HTR-8/SVneo (cell line): ENCODE measurements at places on chromosomes 6 and 20.

- DNase-seq = no peak
Measured at GRCh38 chr6:166031275-166031674, 136.4 kb downstream of the TBXT start.

DNA sequence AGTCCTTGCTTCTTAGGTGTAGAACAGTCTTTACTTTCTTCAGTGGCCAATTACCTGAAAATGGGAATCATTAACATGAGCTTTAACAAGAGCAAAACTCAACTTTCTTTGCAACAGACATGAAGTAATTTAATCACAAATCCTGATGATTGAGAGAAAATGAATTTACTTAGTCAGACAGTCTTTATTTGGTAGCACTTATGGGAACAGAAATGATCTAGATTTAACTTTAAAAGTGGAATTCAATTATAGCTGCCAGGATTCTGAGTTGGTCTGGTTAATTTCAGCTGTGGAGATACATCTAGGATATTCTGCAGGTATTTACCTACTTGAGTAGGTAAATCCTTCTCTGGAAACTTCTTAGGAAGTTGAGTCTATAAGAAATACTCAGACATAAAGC, 444.3 kb upstream of the PLCB4 start:
- DNase-seq = no peak

- no peak for DNase-seq
Measured at GRCh38 chr6:89970072-89970471, 75.8 kb downstream of the GJA10 start.

GRCh38 chr6:109527989-109528388, 45.0 kb upstream of the ZBTB24 start:
- DNase-seq = peak; percentile 15

DNA sequence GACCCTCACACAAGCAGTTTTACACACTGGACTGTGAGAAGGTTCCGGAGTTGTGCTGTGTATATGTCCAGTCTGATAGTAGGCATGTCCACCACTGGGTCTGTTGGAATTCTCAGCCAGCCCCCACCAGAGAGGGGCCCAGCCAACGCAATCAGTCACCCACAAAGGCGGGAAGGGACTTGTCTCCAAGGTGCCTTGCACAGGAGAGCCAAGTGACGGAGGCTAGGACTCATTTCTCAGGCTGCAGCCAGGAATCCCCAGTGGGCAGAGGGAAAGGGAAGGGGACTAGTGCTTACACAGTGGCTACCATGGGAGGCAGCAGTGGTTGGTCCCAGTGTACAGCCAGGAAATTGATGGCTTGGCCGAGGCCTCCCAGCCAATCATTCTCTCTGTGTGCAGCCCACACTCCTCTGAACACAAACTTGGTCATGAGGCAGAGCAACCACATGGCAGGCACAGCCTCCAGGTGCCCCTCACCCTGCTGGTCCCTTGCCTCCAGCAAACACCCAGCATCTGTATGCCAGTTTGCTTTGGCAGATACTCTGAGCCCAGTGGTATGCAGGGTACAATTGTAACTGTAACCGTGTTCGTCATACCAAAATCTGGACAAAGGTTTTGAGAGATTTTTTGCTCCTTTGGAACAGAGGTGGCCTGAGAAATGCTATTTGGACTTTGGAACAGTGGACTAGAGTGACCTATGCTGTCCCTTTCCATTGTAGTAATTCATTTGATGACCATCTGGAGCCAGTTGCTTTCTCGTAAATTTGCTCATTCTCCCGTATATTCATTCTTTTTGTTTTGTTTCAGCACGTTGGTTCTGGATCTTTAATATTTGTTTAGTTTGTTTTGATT, 72.9 kb upstream of the MYL9 start:
- DNase-seq = no peak

DNA sequence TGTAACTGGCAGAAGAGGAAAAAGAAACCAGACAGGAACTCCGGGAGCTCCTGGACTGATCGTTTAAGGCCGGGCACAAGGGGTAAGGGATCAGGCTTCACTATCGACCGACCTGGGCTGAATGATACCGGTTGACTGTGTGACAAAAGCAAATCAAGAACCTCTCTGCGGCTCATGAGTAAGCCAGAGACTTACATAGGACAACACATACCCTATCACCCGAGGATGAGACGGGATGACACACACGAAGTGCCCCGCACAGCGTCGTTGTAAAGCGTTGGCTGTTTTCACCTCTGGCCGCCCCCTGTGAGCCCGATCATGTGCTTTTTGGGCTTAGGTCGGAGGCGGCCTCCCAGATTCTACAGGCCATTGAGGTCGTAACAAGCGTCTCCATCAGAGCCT, 695 bp upstream of the TGIF2 start:
- DNase-seq = no peak

DNA sequence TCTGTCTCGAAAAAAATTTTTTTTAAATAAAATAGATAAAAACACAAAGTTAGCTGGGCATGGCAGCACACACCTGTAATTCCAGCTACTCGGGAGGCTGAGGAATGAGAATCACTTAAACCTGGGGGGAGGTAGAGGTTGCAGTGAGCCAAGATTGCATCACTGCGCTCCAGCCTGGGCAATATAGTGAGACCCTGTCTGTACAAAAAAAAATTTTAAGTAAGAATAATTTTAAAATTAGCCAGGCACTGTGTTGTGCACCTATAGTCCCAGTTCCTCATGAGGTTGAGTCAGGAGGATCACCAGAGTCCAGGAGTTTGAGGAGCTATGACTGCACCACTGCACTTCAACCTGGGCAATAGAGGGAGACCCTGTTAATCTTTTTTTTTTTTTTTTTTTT, 149.2 kb upstream of the SHLD1 start:
- no peak for DNase-seq

DNA sequence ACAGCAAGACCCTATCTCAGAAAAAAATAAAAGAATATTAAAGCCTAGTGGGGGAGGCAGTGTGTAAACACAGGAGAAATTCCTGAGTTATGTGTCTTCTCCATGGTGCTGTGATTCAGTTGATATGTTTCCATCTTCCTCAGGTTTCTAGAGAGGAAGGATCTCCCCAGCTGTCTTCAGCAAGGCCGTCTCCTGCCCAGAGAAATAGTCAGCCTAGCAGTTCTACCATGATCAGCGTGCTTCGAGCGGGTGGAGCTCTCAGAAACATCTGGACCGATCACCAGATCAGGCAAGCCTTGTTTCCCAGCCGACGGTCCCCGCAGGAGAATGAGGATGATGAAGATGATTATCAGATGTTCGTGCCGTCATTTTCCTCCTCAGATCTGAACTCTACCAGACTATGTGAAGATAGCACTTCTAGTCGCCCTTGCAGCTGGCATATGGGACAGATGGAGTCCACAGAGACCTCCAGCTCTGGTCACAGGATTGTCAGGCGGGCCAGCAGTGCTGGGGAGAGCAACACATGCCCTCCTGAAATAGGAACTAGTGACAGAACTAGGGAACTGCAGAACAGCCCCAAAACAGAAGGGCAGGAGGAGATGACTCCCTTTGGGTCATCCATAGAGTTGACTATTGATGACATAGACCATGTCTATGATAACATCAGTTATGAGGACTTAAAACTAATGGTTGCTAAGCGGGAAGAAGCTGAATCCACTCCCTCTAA, 34.9 kb upstream of the MTHFD1L start:
- no peak for DNase-seq

DNA sequence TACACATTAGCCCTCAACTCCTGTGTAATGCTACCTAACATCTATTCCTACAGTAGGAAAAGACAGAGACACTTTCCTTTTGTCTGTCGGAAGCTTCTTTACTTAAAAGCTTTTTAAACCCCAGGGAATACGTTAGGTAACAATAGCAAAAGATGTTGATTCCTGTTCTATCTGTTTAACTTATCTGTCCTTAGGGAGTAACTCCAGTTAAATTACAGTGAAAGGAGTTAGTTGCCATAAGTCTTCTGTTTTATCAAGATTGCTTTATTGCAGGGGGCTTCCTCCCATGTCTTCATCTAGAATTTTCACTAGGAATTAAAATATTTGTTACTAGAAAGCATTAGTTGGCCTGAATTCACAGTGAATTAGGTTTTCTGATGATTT, 26.2 kb downstream of the TOP1 start:
- DNase-seq = no peak

- no peak for DNase-seq
Measured at GRCh38 chr6:158722176-158722729, 72.4 kb downstream of the SYTL3 start.

DNA sequence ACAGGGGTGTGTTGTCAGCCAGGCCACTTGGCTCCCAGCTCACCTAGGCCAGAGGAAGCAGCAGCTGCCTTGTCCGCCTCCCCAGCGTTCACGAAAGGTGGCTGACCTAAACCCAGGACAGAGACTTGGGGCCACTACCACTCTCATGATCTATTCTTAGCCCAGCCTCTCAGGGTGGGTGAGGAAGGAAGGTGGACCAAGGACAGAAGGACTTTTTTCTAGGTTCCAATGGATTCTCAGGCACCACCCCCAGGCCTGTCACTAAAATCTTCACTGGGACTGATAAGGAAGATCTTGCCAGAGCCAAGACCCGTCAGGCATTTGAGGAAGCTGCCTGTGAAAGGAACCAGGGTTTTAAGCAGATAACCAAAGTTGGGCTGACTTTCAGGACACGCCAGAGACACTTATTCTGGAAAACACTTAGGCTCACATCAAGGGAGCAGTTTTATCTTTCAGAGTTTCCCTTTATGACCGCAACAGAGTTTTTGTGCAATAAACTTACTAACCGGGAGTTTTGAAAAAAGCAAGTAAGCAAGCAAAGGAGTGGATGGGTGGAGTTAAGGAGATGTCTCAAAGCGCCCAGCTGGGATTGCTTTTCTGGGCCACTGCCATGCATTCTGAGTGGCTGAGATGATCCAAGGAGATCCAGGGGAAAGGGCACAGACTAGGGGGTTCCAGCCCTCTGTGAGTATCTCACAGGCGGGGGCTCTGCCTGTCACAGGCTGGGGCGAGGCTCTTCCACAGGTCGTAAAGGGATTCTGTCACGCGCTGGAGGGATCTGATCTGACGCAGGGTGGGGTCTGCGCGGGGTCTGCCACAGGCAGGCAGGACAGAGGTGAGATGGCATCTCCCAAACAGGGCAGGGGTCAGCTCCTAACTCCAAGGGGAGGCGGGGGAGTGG, 989 bp downstream of the FITM2 start:
- DNase-seq = no peak

DNA sequence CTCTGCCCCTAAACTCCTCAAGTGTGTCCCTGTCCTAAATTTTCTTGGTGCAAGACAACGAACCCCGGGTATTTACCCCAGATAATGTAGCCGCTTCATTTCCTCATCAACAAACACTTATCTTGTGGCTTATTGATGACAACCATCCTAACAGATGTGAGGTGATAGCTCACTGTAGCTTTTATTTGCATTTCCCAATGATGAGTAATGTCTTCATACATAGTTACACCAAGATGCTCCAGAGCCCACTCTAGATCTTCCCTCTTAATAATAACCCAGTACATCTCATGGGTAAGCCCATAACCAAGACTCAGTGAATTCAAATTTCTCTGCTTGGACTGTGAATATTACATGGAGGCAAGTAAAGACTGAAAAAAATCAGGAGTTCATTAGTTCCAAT, 48.2 kb upstream of the BEND6 start:
- no peak for DNase-seq

GRCh38 chr20:17682103-17682888, at the start of gene RRBP1:
RRBP1 (minus strand) TSS chr20:17682242; CDS start chr20:17660507, 21,735 bp downstream.
- peak; percentile 98 for DNase-seq

- DNase-seq = peak; percentile 97
Measured at GRCh38 chr20:62357187-62357667, 9.9 kb downstream of the LAMA5 start.

- no peak for DNase-seq
Measured at GRCh38 chr6:134813146-134813545, 136.8 kb downstream of the ALDH8A1 start.

- peak; percentile 61 for DNase-seq
Measured at GRCh38 chr6:32796848-32797776, 19.7 kb downstream of the HLA-DOB start.

DNA sequence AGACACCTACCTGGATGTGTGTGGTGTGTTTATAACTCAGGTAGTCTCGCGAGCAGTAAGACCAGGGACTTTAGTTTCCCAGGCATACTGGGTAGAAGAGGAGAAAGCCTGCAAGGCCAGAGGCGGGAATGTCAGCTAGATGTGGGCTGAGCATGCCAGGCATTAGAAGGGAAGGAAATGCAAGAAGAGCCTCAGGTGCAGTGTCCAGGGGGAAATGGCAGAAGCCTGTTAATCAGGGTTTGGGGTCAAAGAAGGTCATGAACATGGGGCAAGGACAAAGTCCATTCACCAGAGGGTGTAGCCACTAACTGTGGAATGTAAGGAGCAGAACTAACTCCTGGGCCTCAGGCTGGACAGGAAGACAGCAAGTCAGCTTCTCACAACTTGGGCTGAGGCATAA, 305.0 kb downstream of the SMOC2 start:
- DNase-seq = no peak

- no peak for DNase-seq
Measured at GRCh38 chr6:81934936-81935335, 182.5 kb upstream of the TENT5A start.

- no peak for DNase-seq
Measured at GRCh38 chr6:74289884-74290283, 593.9 kb downstream of the CD109 start.

DNA sequence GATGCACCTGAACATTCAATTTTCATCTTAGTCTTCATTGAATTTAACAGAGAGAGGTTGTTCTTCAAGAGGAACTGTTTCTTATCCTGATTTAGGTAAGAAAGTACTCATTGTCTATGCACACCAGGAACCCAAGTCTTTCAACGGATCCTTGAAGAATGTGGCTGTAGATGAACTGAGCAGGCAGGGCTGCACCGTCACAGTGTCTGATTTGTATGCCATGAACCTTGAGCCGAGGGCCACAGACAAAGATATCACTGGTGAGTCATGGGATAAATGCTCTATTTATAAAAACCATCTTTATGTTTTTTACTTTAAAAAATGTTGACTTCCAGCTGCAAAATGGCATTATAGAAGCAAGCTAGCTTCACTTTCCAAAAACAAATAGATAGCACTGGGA, 10.2 kb downstream of the NQO2 start:
- DNase-seq = no peak

DNA sequence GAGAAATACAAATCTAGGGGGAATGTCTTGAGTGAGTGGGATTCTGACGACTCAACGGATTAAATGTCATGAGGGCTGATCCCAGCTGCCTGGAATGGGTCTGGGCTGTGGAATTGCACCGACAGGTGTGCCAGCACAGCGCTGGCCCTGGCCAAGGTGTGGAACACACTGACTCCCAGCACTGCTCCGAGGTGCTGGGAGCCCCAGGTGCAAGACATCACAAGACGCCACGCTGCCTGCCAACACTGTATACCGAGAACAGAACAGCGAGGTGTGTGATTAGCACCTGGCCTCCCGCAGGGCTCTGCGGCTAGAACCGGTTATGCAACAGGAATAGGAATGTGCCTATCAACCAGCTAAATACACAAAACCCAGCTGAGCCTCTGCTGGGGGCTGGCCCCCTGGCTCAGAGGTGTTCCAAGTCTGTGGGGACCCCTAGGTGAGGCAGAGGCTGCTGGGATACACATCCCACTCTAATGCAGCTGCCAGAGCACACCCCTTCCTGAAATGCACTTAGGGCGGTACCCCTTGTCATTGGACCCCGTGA, 24.8 kb upstream of the APMAP start:
- no peak for DNase-seq

GRCh38 chr6:133348846-133349245, 107.7 kb downstream of the EYA4 start:
- no peak for DNase-seq
